SHP77 (cell line): ENCODE measurements at places on chromosomes 3 and 15.

- DNase-seq: no peak
These were observed 93.6 kb upstream of the POU1F1 start for GRCh38 chr3:87370007-87370406.

- no peak for DNase-seq
These were observed 92.4 kb downstream of the KBTBD8 start for GRCh38 chr3:67090474-67090873.

- DNase-seq: no peak
These were observed 1011.8 kb upstream of the GBE1 start for GRCh38 chr3:82773207-82773606.

DNA sequence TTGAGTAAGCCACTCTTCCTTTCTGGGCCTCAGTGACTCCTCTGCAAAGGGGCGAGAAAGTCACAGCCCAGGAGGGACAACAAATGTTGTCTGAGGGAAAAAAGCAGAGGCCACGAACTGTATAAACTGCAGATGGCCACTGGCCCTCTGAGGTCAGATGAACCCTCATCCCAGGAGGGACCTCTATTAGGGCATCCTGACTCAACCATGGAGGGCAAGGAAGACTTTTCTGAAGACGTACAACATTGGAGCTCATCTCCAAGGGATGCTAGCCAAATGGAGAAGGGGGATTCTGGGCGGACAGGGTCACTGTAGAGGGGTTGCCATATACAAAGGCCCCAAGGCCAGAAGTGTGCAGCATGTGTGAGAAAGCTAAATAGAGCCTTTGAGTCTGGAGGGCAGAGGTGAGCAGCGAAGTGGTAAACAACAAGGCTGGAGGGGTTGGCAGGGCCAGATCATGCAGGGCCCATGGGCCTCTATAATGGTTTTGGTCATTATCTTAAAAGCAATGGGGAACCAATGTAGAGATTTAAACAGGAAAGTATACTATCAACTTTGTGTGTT is 16.7 kb downstream of the GRAMD2A start:
- DNase-seq: no peak

DNA sequence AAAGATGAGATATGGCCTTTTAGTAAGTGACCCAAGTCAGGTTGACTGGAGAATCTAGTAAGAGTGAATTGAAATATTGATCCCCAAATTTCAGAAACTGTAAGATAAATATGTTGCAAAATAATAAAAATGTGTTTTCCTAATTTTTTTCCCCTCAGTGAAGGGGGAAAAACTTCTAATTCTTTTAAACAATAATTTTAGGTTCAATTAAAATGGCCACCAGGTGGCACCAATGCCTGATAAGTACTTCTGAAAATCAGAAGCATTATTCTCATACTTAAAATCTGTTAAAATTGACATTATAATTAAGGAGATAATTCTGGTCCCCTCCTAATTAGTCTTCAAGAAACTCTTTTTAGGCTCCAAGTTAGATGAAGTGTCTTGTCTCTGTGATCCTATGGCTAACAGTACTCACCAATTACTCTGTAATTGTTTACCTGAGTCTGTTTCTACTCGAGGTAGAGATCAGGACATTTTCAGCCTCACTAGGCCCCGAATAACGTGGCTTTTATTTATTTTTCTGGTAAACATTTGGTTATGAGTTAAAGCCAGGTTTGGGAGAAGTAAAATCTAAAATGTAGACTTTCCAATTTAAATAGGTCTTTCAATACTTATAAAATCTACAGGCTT is 52.6 kb downstream of the NMD3 start:
- no peak for DNase-seq

DNA sequence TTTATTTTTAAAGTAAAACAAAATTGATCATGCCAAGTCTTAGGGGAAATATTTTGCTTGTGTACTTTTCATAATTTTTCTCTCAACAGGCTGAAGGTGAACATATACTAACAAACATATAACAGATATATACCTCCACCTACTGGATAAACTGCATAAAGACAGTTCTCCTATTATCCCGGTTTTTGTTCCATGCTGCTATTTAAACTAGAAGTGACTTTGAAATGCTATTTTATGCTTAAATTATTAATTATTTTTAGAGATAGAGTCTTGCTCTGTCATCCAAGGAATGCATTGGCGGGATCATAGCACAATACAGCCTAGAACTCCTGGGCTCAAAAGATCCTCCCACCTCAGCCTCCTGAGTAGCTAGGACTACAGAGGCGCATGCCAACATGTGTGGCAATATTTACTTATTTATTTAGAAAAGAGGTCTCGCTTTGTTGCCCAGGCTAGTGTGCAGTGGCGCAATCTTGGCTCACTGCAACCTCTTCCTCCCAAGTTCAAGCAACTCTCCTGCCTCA is 49.8 kb downstream of the ST3GAL6 start:
- DNase-seq: peak; percentile 41

- DNase-seq: no peak
These were observed 98.4 kb upstream of the PFN2 start for GRCh38 chr3:150069154-150069527.

GRCh38 chr15:40162552-40162951 is 1.7 kb downstream of the BUB1B start:
- no peak for DNase-seq

DNA sequence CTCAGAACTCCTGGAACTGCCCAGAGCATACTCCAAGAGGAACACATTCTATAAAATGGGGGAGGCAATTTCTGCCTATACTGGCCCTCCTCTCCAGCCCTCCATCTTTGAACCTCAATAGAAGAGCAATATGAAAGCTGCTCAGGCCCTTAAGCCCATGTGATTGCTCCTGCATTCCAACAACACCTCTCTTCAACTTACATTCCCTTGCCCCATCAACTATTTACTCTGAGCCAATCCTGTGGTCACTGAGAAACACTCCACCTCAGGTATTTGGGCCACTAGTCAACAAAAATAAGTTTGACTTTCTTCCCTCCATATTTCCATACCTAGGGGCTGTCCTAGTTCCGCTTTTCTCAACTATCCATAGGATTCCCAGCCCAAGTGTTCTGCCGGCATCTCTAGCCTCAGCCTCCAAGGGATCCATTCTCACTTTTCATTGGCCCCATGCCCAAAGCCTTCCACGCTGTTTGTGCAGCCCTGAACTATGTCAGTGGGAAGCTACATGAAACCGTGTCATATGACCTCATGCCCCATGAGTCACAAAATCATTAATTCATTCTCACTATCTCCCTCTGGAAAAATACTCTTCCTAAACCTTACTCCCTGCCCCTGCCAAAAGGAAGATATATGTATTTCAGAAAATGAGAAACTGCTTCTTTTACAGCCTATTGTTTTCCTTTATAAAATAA is 61.6 kb downstream of the GJD2 start:
- DNase-seq: no peak

GRCh38 chr3:113783463-113783862 is 36.6 kb downstream of the ATP6V1A start:
- no peak for DNase-seq

- DNase-seq: no peak
These were observed 38.4 kb upstream of the TRAK1 start for GRCh38 chr3:42052484-42053351.

DNA sequence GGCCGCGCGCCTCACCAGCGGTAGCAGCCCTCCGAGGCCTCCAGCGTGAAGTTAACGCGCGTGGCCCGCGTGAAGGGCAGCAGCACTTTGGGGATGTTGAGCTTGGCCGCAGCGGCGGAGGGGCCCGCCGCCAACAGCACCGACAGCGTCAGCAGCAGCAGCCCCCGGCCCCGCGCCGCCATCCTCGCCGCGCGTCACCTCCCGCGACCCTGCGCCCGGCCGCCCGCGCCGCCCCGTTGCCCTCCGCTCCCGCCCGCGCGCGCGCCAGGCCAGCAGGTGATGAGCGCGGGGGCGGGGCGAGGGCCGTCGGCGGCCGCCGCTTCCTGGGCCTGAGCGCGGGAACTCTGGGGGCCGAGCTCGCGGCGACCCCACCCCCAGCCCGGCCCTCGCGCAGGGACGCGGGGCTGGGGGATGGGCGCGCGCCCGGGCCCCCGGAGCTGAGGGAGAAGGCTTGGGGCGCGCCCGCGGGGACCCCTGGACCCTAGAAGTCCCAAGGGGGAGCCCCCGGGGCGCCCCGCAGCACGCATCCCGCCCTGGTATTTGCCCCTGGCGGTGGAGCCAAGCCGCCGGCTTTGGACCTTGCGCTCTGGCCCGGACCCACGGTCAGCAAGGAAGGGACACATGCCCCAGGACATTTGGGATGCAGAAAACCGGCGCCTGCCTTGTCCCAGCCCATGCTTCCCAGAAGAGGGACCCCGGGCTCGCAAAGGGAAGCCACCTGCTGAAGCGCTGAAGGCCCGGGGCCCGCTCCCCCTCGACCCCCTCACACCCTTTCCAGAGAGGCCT is at the start of gene NUP210:
NUP210 (minus strand) TSS at position 278 of the 786 bp plus-strand sequence; CDS start at position 182, 96 bp downstream.
- DNase-seq: peak; percentile 51

DNA sequence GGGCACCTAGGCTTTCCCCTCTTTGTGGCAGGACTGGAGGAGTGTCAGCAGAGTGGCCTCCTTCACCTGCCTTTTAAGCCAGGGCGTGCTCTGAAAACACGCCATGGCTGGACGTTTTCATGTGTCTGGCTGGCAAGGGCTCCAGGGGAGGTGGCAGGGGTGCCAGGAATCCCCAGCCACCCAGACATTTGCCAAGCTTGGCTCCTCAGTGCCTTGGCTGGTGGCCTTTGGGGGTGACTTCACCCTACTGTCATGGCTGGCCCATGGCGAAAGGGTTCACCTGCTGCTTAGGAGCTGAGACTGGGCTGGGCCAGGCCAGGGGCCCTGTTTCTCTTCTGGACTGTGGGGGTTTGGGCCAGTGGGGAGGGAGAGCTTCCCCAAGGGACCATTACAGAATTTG is 17.6 kb downstream of the KLF13 start:
- no peak for DNase-seq

DNA sequence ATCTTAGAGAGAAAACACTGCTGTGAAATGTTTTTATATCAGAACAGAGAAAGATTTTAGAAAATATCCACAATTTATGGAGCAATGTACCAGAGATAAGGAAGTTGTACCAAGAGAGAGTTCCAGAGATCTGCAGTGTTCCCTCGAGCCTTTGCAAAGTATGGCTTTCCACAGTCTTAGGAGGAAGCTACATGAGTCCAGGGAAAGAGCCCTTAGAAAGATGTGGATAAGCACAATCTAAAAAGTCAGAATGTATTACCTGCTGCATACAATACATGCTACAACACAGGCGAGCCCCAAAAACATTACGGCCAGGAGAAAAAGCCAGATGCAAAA is 56.4 kb downstream of the ZNF860 start:
- no peak for DNase-seq

GRCh38 chr3:196989721-196990262 is 21.2 kb upstream of the PIGZ start:
- peak; percentile 26 for DNase-seq

DNA sequence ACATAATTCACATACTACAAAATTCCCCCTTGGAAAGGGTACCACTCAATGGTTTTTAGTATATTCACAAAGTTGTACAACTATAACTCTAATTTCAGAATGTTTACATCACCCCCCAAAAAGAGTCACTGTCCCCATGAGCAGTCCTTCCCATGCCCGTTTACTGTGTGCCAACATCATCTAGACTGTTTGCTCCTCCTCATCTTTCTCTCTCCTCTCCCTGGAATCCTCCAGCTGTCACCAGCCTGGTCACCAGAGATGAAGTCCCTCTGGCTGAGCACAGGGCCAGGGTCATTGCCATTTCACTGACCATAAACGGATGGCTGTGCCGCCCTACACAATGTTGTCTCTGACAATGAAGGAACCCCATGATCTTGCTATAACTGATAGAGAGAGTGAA is 45.2 kb downstream of the C2CD4B start:
- DNase-seq: peak; percentile 24

DNA sequence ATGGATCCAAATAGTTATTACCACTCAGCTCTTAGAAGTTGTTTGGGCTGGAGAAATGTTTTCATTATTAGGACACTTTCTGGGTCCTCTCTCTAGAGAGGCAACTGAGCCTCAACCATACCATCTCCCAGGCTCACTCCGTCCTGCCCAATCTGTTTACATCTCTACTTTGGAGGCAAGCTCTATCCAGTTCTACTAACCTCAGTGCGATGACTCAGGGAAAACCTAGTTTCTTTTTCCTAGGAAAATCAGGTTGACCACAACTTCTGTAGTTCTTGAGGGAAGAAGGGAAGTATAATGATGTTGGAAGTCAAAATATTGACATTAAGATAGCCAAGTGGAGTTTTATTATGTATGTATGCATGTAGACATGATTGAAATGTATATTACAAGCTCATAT is 40.4 kb downstream of the LPP start:
- DNase-seq: no peak

DNA sequence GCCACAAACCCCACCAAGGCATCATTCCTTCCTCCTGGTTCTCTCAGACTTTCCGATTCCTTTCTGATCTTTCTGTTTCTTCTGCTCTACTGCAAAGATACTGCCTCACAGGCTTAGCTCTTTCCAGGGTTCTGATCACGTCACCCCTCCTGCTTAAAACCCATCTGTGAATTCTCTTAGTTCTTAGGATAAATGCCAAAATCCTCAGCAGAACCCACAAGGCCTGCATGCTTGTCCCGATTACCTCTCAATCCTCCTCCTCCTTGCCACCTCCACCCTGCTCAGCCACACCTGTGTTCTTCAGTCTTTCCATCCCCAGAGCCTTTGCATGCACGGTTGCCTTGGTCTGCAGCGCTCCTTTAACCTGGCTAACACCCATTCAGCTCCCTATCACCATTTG is 84.0 kb downstream of the SRGAP3 start:
- DNase-seq: no peak

DNA sequence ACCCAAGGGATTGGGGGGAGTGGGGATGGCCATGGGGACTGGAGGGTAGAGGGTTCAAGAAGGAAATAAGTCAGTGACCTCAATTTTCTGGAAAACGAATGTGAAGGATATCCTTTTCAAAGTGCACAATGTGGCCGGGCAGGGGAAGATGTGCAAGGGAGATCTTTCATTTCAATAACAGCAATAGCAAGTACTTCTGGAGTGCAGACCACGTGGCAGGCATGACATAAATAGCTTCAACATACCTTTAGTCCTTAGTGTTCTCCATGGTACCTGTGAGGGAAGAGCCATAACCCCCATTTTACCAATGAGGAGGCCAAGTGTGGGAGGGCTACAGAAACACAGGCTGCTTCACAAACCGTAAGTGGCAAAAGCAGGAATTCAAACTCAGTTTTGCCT is 138.7 kb downstream of the FOXP1 start:
- DNase-seq: no peak

- no peak for DNase-seq
These were observed 81.9 kb downstream of the ANXA2 start for GRCh38 chr15:60315878-60316277.

GRCh38 chr3:49611291-49611690 is 57.0 kb downstream of the BSN start:
- DNase-seq: no peak
